ENCODE measurements at places on chromosomes 7 and 10.

GRCh38 chr7:113015034-113015645 lies 71.5 kb downstream of the GPR85 start:
- peak; percentile 43 for DNase-seq

- no peak for DNase-seq
Measured at GRCh38 chr10:110993024-110993693, 73.8 kb downstream of the SHOC2 start.

- no peak for DNase-seq
Measured at GRCh38 chr10:113389969-113390368, 162.9 kb upstream of the HABP2 start.

- no peak for DNase-seq
Measured at GRCh38 chr10:101040061-101040460, 9.0 kb downstream of the SFXN3 start.

DNA sequence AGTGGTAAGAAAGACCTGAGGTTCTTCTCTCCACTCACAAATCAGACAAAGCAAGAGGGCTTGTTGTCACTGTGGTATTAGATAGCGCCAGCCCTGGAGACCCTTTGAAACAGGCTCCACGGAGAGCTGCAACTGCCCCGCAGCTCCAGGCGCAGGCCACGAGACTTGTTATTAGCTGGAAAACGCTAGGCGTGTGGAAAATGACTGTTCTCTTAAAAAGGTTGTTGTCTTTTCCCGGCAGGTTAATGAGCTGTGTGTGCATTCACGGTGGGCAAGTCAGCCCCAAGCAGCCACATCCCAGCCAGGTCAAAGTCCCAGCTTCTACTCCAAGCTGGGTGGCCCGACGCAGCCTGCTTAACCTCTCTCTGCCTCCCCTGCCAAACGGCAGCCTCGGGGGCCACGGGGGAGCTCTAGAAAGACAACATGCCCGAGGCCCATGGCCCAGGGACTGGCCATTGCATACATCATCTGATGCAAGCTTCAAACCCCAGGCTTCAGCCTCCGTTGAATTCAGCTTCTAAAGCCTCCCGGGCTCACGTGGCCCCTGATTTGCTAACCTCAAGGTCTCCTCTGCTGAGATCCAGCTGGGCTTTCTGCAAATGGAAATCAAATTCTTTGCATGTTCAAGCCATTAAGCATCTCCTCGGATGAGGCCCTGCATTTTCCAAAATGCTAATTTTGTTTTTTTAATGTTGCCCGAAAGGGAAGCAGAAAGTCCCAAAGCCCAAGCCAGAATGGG lies 61.3 kb upstream of the DNAAF5 start:
- DNase-seq = no peak

GRCh38 chr10:12484002-12484918 lies 134.9 kb downstream of the CAMK1D start:
- DNase-seq = no peak

GRCh38 chr10:11899067-11899876 lies 76.1 kb downstream of the PROSER2 start:
- DNase-seq = peak; percentile 57

- DNase-seq = no peak
Measured at GRCh38 chr7:112372101-112372500, 78.2 kb upstream of the IFRD1 start.

- no peak for DNase-seq
Measured at GRCh38 chr10:30396293-30396692, 37.7 kb upstream of the MAP3K8 start.
